ENCODE measurements at places on chromosomes 11 and 22.

DNA sequence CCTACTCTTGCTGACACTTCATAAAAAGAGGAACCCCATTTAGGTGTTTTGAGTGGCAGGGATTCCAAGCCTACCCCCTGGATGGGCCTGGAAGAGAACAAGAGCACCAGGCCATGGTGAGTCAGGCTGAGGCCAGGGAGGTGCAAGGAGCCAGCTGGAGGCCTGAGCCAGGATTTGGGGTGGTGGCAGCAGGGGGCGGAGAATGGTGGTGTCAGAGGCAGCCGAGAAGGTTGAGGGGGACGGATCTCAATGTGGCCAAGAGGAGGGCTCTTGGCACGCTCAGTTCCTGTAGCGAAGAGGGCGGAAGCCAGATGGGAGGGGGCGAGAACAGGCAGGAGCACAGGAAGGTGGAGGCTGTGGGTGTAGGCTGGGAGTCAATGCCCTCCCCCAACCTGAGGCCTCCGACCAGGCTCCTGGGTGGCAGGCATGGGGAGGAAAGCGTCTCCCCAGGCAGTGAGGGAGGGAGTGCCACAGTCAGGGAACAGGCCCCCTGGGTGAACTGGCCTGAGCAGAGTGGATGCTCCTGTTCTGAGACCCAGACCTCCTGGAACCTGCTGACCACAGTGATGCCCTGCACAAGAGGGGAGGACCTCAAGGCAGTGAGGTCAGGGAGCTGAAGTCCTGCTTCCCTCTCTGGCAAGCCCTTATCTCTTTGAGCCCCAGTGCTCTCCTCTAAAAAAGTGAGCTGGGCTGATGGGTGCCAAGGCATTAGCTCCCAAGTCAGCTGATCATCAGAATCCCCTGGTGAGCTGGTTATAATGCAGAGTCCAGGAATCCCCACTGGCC is 13.9 kb downstream of the RTN4RL2 start:
- peak; percentile 8 for ATAC-seq

GRCh38 chr22:41280065-41280464 is 5.9 kb downstream of the RANGAP1 start:
- no peak for ATAC-seq

DNA sequence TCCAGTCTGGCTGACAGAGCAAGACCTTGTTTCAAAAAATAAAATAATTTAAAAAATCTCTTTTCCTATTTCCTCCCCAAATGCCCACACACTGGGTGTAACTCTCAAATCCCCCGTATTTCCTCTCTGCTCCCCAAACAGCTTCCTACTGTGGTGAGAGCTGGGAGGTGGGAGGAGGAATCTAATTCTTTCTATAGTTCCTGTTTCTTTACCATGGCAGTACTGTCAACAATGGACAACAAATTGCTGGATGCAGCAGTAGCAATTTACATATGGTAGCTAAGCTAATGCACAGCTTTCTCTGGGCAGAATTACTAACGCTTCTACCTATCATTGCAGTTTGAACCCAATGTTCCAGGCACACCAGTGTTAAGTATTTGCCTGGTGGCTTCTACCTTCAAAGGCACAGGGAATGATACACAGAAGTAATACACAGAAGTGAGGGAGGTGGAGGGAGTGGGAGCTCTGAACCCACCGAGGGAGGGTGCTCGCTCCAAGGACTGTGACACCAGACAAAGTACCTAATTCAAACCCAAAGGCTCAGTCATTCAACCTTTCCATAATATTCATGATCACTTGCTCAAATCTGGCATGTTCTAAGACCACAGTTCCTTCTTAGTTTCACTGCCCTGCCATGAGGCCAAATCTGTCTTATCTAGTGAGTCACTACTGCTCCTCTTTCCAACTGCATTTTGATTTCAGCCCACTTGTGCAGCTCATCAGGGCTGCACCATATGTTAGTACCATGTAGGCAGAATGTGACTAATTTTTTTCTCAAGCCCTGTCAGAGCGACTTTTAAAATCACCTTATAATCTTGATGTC is 37.9 kb downstream of the CELF1 start:
- ATAC-seq, result peak; percentile 97

- ATAC-seq, result no peak
Measured at GRCh38 chr11:7871056-7871455, 60.0 kb downstream of the OR10A6 start.

DNA sequence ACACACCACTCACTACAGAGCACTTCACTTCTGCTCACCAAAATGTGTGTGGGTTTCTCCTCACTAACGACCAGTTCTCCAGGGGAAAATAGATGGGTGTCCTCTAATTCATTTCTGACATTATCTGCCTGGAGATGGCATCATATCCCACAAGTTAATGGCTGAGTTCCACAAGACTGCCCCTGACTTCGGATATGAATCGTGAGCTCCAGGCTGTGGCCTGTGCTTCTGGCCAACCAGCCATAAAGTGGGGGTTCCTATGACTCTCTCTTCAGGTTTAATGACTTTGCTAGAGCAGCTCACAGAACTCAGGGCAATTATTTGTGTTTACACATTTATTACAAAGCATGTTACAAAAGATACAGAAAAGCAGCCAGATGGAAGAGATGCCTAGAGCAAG is 113.0 kb upstream of the SYT13 start:
- ATAC-seq, result no peak

- peak; percentile 70 for ATAC-seq
Measured at GRCh38 chr11:15969281-15969680, 387.1 kb downstream of the SOX6 start.

DNA sequence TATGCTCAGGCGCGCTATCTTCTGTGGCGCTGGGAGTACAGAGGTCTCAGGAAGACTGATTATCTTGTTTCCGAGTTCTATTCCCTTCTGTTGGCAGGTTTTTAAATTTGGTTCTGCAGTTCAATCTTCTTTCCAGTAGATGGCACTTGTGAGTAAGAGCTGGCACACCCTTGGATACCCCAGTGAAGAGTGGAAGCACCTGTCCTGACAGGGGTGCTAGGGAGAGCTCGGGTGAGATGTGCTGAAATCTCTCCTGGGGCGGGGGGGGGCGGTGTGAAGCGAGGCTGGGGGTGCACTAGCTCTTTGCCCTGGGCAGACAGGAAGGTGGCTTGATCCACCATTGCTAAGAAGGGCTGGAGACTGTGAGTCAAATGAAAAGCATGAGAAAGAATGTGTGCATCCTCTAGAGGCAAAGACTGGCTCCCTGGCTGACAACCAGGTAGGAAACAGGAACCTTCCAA is 679.9 kb upstream of the CCDC179 start:
- no peak for ATAC-seq

- ATAC-seq, result no peak
Measured at GRCh38 chr11:8086571-8086970, 5.6 kb downstream of the TUB start.

DNA sequence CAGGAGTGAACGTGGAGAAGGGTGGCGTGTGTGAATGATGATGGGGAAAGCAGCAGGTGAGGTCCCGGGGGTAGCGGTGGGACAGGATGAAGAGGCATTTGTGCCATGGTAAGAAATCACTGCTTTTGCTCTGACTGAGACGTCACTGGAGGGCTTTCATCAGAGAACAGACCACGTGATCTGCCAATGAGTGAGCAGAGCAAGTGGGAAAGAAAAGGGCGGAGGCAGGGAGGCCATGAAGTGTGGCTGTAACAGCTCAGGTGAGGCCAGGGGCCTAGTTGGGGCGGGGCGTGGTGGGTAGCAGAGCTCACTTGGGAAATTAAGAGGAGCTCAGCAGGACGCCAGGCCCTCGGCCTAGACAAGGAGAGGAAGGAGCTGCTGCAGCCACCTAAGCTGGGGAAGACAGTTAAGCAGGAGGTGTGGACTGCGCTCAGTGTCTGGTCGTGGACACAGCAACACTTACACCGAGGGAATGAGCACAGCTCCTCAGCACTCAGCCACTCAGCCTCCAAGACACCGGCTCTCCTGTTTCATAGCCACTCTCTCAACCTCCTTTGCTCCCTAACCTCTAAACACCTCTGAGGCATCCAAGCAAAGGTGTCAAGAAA is 14.1 kb upstream of the TMEM121B start:
- ATAC-seq, result no peak

- no peak for ATAC-seq
Measured at GRCh38 chr11:134678744-134679143, 266.7 kb upstream of the B3GAT1 start.

DNA sequence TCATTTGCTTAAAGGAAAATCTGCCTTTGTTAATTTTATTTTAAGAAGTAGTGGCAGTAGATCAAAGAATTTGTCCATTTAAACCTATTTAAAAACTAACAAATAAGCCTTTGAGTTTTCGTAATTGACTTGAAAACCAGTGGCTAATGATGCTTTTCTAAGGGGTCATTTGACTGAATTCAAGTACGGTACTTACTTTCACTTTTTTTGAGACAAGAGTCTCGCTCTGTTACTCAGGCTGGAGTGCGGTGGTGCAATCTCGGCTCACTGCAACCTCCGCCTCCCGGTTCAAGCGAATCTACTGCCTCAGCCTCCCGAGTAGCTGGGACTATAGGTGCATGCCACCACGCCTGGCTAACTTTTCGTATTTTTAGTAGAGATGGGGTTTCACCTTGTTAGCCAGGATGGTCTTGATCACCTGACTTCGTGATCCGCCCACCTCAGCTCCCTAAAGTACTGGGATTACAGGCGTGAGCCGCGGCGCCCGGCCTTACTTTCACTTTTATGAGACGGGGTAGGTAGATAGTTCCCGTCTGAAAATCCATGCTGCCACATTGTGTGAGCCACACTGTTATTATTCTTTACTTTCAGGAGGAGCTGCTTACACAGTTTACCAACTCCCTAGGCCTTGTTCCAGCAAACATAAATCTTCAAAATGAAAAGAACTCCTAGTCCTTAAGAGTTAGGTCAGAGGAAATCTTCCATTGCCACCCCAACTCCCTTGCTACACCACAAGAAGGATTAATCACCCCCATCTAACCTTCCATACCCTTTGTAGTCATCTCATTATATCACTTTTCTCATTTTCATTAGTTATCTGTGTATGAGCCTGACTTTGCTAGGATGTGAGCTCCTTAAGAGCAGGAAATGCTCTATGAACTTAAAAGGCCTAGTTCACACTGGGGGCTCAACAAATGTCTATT is 926.6 kb upstream of the CCDC90B start:
- ATAC-seq, result no peak

DNA sequence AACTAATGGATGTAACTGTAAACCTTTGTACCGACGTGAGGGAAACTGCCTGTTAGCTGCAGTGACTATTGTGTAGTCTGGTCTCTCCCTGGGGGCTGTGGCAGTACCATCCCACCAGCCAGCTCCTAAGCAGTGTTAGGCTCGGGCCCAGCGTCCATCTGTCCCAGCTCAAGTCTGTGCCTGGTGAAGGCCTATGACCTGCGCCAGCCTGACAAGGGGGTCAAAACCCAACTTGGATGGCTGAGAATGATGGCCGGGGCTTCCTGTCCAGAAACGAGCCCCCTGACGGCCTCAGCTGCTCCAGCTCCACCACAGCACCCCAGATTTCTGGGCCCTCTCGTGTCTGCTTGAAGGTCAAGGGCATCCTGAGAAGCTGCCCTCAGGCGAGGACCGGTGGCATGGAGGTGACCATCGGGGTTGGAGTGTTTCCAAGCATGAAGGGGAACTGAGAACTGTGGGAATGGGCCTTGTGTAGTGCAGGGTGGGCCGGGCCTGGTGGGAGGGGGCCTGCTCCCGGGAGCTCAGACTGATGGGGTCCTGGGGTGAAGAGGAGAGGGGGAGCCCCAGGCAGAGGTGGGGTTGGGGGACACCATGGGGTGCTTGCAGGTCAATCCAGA is 14.3 kb upstream of the SPI1 start:
- no peak for ATAC-seq

- ATAC-seq, result no peak
Measured at GRCh38 chr11:91489989-91490388, 734.6 kb upstream of the FAT3 start.

- ATAC-seq, result no peak
Measured at GRCh38 chr22:30252411-30253204, 6.0 kb upstream of the LIF start.

DNA sequence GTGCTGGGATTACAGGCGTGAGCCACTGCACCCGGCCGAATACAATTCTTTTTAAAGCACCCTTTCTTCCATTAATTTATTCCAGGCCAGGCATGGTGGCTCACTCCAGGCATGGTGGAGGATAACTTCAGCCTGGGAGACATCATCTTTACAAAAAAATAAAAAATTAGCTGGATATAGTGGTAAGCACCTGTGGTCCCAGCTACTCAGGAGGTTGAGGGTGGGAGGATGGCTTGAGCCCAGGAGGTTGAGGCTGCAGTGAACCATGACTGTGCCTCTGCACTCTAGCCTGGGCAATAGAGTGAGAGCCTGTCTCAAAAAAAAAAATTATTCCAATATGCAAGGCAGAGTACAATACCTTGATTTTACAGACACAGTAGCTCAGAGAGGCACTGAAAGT is 11.4 kb downstream of the TAGLN start:
- ATAC-seq, result no peak

DNA sequence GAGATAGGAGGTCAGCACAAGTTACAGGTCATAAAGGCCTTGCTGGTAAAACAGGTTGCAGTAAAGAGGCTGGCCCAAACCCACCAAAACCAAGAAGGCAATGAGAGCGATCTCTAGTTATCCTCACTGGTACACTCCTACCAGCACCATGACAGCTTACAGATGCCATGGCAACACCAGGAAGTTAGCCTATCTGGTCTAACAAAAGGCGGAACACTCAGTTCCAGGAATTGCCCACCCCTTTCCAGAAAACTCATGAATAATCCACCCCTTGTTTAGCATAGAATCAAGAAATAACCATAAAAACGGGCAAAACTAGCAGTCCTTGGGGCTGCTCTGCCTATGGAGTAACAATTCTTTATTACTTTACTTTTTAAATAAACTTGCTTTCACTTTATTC is 43.5 kb upstream of the B3GAT1 start:
- no peak for ATAC-seq

DNA sequence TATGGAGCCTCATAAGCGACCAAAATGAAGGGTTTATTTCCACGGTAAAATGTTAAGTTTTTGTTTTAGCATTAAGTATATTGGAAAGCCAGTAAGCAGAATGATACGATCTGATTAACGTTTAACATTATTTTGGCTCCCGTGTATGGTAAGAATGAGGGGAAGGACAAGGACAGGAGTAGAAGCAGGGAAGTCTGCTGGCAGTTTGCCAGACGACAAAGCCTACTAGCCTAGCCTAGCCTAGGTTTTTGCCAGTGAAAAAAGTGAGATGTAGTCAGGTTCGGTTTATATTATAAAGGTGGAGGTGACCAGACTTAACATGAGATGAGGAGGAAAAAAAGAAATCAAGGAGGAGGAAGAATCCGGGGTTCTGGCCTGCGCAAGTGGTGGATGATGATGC is 78.9 kb upstream of the ARHGAP32 start:
- ATAC-seq, result no peak

- peak; percentile 49 for ATAC-seq
Measured at GRCh38 chr11:61054513-61054912, 47.8 kb upstream of the CD5 start.

All from activated T-helper 17 cell treated with anti-CD3 and anti-CD28 coated beads, Interleukin-2, amount 50 U/mL, for 72 hours (primary cell).